ENCODE measurements at places on chromosomes 3 and 15. TPM values are rescaled to one million over a fixed set of nuclear protein-coding genes. Genes with fewer than 3 reads are reported as not detected.
A peak's percentile ranks its signal among the peaks of the same experiment; 100 is the strongest.

The SLC27A2 gene
- polyA plus RNA-seq, result 31.2 TPM

The HMG20A gene
- 16.8 TPM for polyA plus RNA-seq

The TM4SF18 gene
- polyA plus RNA-seq, result 14.2 TPM

The GOLGA6L10 gene
- 0.45 TPM for polyA plus RNA-seq

DNA sequence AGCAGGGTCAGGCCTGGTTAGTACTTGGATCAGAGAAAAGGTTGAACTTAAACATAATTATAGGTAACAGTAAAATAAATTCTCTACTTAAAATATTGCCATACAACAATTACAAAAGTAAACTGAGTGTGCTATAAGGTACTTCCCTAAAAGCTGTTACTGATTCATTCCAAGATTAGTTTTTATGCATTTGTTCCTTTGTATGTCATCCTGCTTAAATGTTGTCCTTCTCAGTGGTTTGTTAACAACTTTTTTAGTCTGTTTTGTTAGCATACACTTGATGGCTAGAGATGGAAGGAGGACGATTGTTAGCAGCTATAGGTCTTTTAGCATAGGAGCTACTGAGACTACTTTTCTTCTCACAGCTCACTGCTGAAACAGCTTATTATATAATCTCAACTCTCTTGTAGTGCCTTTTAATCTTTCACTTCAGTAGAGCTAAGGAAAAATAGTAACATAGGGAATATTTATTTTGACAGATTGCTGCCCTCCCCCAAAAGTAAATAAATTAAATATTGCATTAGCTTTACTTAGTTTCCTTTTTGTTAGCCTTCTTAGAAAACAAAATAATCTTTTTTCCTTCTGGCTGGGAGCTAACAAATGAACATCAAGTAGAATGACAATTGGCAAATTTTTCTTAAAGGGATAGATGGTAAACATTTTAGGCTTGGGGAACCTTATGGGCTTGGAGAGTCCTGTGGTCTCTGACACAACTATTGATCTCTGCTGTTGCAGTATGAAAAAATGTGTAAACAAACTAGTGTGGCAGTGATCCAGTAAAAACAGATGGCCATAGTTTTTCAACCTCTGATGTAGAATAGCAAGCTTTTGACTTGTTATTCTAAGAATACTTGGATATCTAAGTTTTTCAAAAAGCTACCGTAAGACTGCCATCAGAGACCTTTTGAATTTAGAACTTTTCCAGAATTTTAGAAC is 39.5 kb downstream of the USP8 start:
- no peak for DNase-seq

GRCh38 chr3:158539414-158540014 is 31.5 kb upstream of the MLF1 start:
- peak; percentile 64 for DNase-seq

DNA sequence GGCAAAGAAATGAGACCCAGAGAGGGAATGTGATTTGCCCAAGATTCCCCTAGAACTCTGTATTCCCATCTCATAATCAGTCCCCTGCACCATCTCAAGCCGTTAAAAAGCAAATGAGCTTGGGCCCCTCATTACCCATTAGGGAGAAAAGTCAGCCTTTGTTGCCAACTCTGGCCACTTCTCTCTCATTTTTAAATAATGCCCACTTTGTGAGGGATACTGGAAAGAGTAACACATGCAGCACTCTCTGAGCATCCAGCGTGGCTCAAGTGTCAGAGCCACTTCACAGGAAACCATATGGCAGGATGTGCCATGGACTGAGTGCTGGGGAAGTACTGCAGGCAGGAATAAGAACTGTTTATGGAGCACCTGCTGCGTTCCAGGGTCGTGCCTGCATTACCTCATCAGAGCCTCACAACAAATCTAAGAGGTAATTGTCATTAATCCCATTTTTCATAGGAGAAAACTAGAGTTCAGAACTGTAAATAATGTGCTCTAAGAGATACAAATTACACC is 49.8 kb upstream of the SLC6A1 start:
- no peak for DNase-seq

DNA sequence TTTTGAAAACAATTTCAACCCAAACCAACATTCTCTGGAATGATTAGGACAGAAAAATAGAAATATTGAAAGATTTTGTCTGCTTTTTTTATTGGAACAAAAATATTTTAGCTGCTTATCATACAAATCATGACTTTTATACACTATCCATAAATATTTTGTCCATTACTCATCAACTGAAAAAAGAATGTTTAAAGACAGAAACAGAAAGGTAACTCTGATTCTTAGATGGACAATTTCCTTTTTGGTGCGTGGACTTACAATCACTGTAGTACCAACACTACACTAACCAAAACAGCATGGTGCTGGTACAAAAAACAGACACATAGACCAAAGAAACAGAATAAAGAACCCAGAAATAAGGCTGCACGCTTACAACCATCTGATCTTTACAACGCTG is 582.8 kb upstream of the CCDC54 start:
- no peak for DNase-seq

- DNase-seq, result no peak
These were observed 17.6 kb upstream of the SLC41A3 start for GRCh38 chr3:126101521-126101982.

GRCh38 chr3:99394831-99395778 is 243.3 kb upstream of the COL8A1 start:
- DNase-seq, result no peak

- DNase-seq, result no peak
These were observed 186.1 kb downstream of the OTOL1 start for GRCh38 chr3:161682715-161683114.

- no peak for DNase-seq
These were observed 394.6 kb downstream of the FEZF2 start for GRCh38 chr3:61978460-61979419.

DNA sequence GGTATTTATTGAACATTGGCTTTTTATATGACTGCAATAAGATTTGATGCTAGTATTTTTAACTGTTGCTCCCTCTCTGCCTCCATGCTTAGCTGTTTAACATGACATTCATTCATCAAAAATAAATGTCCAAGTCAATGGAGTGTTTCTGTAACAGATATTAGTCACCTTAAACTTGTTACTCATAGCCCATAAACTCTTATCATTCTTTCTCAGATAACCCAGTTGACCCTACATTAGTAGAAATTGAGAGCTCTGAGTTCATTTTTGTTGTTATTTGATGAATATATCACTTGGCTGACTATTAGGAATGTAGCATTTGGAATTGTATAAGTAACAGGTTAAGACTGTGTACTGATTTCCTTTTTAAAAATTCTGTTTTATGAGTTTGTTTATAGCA is 201.1 kb downstream of the UBE2E2 start:
- no peak for DNase-seq

DNA sequence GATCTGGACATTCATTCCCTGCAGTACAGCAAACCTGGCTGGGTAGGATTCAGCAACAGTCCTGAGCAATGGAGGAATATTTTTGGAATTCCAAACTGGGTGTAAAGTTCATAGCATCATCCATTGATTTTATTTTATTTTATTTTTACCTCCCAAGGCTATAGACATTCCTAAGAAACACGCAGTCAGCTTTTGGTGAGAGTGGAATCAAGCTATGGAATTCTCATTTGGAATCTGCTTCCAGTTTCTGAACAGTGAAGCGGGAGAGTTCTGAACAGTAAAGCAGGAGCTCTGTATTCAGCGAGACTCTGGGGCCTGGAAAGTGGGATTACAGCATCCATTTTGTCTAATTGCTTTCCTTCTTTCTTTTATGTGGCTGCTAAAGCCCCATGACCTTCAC is 1.4 kb upstream of the PDZRN3 start:
- DNase-seq, result no peak

DNA sequence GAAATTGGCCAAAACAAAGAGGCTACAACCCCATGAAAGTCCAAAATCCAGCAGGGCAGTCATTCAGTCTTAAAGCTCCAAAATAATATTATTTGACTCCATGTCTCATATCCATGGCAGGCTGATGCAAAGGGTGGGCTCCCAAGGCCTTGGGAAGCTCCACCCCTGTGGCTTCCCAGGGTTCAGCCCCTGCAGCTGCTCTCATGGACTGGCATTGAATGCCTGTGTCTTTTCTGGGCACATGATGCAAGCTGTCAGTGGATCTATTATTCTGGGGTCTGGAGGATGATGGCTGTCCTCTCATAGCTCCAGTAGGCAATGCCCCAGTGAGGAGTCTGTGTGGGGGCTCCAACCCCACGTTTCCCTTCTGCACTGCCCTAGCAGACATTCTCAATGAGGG is 81.8 kb downstream of the ZMAT3 start:
- DNase-seq, result no peak

GRCh38 chr3:191889756-191890155 is 428.8 kb downstream of the PYDC2 start:
- no peak for DNase-seq

DNA sequence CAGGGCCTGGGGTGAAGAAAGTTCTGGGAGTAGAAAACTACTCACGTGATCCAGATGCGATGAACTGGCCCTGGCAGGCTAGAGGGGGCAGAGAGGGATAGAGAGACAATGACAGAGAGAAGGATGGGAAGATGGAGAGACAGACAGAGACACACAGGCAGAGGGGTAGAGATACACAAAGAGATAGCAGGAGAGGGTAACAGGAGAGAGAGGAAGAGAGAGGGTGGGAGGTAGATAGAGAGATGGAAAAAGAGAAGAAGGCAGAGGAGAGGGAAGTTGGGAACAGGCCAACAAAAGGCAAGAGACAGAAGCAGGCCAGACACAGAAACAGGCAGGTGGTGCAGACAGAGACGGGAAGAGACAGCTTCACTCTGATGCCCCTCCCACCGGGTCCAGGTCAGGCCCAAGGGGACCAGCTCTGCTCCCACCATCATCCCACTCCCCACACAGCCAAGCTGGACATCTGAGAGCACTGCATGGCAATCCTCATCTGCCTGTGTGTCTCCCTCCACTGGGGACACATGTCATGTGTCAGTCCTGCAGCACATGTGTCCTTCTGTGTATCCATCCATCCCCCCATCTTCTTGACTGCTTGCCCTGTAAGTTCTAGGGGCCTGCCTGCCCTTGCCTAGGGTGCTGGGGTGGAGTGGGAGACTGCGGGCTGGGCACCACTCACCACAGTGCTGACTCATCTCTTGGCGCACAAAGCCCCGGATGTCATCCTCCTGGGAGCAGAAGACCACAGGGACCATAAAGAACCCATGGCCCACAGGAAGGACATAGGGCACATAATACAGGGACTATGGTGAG is 2.2 kb upstream of the UCN2 start:
- DNase-seq, result no peak

DNA sequence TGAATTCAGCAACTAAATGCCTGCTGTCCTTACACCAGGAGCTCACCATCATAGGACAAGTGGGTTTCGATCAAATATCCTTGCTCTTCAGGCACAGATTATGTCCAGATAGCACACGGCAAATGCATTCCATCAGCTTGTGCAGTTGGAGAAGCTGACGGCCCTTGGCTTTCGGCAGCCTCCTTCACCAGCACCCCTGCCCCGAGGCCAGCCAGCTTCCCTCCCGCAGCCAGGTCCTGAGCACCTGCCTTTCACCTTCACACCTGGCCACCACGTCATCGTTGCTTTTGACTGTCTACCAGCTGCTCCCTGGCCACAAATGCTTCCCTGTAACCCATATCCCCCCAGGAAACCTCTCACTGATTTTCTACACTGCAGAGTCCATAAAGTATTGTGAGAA is 355.5 kb downstream of the OCA2 start:
- no peak for DNase-seq

All from kidney (tissue), 22 donors.